Sigmoid colon (tissue), 7 donors: ENCODE measurements at places on chromosomes 13 and 19. TPM values are rescaled to one million over a fixed set of nuclear protein-coding genes. Genes with fewer than 3 reads are reported as not detected.

- no peak overlapping the region for H3K27ac ChIP-seq
- no peak overlapping the region for H3K4me3 ChIP-seq
- H3K36me3 ChIP-seq, result no peaks in the 10 kb centered on the region
Measured at GRCh38 chr13:50016444-50016843, 1.2 kb downstream of the KCNRG start.

DNA sequence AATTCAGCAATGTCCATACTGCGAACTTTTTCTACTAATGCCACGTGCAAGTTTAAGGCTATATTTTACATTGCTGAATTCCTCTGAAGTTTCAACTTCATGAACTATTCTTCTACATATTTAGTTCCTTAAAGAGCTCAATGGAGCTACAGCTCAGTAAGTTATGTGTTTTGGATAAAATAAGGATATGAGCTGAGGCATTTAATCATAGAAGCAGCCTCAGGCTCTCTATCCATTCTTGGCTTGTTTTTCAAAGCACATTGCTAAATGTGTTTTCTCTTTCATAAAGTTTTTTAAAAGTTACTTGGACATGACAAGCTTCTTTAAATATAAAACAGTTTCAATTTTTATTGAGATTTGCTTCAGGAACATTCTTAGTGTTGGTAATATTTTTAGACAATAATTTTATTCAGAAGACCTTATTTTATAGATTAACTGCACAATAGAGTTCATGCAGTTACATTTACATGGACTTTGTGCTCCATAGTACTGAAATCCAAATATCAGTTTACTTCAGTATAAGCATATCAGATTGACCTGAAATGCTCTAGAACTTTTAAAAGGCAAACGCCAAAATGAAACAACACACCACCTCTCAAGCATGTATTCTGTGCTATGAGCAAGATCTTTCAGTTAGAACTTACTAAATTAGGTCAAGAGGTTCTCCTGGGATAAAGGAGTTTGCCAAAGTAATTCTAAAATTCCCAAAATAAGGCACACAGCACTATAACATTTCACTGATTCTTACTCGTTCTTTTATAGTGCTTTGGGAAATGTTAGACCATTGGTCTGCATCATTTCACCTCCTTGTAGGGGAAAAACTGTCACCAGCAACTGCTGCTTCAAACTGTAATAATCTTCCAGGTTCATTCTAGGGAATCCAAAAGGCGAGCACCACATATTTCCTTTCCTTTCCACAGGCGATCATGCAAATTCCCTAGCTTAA lies 275.5 kb downstream of the ENOX1 start:
- H3K27ac ChIP-seq, result peak overlapping the region; percentile 66
- no peaks in the 10 kb centered on the region for H3K36me3 ChIP-seq
- peaks cover 73% of the 10 kb centered on the region for H3K4me1 ChIP-seq
- DNase-seq, result no peak
- no peak overlapping the region for H3K4me3 ChIP-seq
- no peaks in the 10 kb centered on the region for H3K27me3 ChIP-seq

GRCh38 chr13:87622971-87623370 lies 48.2 kb upstream of the SLITRK5 start:
- H3K36me3 ChIP-seq, result no peaks in the 10 kb centered on the region
- H3K27me3 ChIP-seq, result no peaks in the 10 kb centered on the region
- no peak for DNase-seq
- no peak overlapping the region for H3K4me3 ChIP-seq
- no peak overlapping the region for H3K27ac ChIP-seq
- H3K4me1 ChIP-seq, result no peaks in the 10 kb centered on the region

DNA sequence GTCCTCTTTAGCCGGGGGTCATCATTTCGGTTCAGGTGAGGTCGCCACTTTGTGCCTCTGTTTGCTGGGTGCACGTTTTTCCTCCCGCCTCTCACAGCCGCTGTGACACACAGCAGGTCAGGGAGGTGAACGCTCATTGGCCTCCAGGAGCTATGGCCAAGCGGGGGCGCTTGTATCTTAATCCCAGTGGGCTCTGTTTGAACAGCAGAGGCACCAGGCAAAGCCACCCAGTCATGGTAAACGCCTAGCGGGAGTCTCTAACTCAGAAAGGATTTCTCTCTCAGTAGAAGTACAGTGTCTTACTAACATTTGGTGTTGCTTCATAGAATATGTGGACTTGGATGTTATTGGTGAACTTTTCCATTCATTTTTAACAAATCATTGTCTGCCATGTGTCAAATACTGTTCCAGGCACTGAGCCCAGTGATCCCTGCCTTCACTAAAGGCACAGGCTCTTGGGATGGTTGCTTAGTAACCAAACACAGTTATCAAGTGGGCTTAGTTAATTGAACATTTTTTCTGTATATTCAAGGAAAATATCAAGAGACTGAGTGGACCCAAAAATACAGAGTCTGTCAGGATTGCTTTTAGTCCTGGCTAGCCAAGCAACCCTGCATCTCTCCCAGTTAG lies 186.7 kb downstream of the STK24 start:
- H3K4me3 ChIP-seq, result no peak overlapping the region
- no peaks in the 10 kb centered on the region for H3K27me3 ChIP-seq
- no peak for DNase-seq
- no peak overlapping the region for H3K27ac ChIP-seq
- H3K36me3 ChIP-seq, result no peaks in the 10 kb centered on the region

DNA sequence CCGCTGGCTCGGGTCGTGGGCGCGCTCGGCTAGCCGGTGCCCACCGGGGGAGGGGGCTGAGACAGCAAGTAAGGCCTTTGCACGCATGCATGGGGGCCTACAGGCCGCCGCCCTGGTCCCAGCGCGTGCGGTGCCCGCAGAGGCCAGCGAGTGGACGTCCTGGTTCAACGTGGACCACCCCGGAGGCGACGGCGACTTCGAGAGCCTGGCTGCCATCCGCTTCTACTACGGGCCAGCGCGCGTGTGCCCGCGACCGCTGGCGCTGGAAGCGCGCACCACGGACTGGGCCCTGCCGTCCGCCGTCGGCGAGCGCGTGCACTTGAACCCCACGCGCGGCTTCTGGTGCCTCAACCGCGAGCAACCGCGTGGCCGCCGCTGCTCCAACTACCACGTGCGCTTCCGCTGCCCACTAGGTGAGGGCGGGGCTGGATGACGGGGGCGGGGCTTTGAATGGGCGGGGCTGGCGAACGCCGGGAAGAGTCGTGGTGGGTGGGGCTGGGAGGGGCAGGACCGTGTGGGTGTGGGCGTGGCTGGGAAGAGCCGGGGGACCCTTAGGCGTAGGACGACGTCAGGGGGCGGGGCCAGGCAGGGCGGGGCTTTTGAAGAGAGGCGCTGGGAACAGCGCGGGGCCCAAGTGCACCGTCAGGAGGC lies 2.1 kb downstream of the CILP2 start:
- H3K4me1 ChIP-seq, result peaks cover 39% of the 10 kb centered on the region
- H3K27ac ChIP-seq, result no peak overlapping the region
- H3K4me3 ChIP-seq, result no peak overlapping the region

- H3K4me3 ChIP-seq, result no peak overlapping the region
- H3K36me3 ChIP-seq, result no peaks in the 10 kb centered on the region
- no peak for DNase-seq
Measured at GRCh38 chr19:39200803-39201115, 3.3 kb downstream of the SYCN start.

DNA sequence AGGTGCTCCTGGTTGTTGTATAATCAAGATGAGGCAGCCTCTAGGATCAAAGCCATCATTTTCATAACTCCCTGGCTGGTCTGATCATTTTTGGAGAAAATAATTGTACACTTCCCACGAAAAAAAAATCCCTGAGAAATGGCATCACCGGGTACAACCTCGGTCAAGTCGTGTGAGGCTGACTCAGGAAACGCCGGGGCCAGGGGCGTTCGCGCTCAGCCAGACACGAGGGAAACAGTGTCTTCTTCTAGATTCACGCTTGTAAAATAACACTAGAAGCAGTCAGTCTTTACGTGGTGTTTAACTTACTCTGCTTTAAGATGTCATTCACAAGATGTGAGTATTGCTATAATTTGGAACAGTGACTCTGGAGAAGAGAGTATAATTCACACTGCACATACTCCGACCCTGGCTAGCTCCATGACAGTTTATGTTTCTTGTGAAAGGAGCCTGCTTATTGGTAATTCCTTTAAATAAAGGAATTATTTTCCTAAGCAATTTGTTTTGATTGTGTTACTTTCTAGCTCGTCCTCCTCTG lies 109.0 kb upstream of the SOX1 start:
- H3K36me3 ChIP-seq, result no peaks in the 10 kb centered on the region
- no peak overlapping the region for H3K27ac ChIP-seq
- no peak for DNase-seq
- H3K4me1 ChIP-seq, result no peaks in the 10 kb centered on the region

The PTGIR gene
- total RNA-seq, result 3.1 TPM

The AMER2 gene
- total RNA-seq, result 1.4 TPM

The FREM2 gene
- total RNA-seq, result 7.1 TPM

The GSX1 gene
- not detected for total RNA-seq
